ENCODE measurements at places on chromosomes 1 and 21.

DNA sequence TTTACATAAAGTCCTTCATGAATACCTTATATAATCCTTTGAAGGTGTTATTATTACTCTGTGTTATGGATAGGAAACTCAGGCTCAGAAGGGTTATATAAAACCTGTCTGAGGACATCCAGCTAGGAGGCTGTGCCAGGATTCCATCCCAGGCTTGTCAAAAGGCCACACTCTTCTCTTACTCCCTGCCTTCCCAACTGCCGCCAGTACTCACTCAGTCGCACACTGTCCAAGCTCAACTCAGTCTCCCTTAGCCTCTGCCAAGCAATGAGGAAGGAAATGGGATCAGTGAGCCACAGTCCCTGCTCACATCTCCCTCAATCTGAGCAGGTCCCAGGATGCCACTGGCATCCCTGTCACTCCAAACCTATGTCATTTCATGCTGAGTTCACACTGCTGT lies 94.4 kb downstream of the NAV1 start:
- H3K4me3 ChIP-seq: no peak overlapping the region
- no peak overlapping the region for H3K27ac ChIP-seq
- H3K4me1 ChIP-seq: peaks cover 22% of the 10 kb centered on the region

DNA sequence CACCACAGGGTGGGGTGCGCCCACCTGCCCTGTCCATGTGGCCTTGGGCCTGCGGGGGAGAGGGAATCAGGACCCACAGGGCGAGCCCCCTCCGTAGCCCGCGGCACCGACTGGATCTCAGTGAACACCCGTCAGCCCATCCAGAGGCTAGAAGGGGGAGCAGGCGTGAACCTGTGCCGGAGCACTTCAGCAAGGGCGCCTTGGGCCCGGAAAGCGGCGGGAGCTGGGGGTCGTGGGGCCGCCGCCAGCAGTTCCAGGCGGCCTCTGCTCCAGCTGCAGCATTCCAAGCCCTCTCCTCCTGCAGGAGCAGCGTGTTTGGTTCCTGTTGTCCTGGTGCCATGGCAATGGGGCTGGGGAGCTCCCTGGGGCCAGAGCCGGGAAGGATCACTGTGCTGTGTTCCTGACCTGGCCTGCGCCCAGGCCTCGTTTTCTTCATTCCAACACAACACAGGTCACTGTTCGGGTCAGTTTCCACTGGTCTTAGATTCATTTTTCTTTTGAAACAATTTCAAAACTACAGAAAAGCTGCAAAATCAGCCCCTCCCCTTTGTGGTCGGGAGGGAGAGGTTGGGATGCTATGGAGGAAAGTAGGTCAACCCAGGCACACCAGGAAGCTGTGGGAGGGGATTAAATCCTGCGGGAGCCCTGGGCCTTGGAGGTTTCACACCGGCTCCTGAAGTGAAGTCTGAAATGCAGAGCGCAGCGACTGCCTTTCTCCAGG lies 18.8 kb downstream of the SLX9 start:
- H3K27me3 ChIP-seq: no peaks in the 10 kb centered on the region
- no peak overlapping the region for H3K4me3 ChIP-seq
- H3K27ac ChIP-seq: peak overlapping the region; percentile 31
- H3K36me3 ChIP-seq: peaks cover 81% of the 10 kb centered on the region
- peaks cover 30% of the 10 kb centered on the region for H3K4me1 ChIP-seq

GRCh38 chr1:55572878-55573734 lies 357.9 kb upstream of the USP24 start:
- no peak overlapping the region for H3K27ac ChIP-seq
- no peaks in the 10 kb centered on the region for H3K27me3 ChIP-seq
- H3K4me1 ChIP-seq: peaks cover 5% of the 10 kb centered on the region
- H3K4me3 ChIP-seq: no peak overlapping the region

GRCh38 chr1:62484824-62485468 lies 48.1 kb downstream of the USP1 start:
- no peak overlapping the region for H3K4me3 ChIP-seq
- DNase-seq: no peak
- H3K27me3 ChIP-seq: no peaks in the 10 kb centered on the region
- no peak overlapping the region for H3K27ac ChIP-seq

DNA sequence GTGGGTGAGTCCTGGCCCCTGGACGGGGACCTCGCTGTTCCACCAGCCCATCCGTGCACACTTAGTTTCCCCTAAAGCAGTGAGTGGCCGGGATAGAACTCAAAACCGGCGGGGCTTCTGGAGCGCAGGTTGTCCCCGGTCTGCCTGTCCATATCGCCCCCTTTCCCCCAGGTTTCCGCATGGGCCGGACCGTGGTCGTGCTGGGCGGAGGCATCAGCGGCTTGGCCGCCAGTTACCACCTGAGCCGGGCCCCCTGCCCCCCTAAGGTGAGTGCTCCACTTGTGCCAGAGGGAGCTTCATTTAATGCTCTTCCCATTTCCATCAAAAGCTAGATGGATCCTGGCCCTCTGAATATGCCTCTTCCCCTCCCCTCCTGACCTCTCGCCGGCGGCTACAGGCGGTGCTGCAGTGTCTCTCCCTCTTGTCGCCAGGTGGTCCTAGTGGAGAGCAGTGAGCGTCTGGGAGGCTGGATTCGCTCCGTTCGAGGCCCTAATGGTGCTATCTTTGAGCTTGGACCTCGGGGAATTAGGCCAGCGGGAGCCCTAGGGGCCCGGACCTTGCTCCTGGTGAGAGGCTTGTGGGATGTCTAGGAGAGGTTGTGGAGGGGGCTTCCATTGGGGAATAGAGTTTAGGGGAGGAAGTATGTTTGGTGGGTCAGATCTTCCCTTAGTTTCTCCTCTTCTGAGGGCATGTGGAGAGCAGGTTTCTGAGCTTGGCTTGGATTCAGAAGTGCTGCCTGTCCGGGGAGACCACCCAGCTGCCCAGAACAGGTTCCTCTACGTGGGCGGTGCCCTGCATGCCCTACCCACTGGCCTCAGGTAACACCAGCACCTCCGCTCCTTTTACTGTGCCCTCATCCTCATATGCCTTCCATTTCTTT lies 683 bp downstream of the PPOX start:
- H3K27ac ChIP-seq: peak overlapping the region; percentile 94
- DNase-seq: no peak
- peak overlapping the region; percentile 66 for H3K4me3 ChIP-seq
- H3K36me3 ChIP-seq: peaks cover 20% of the 10 kb centered on the region
- H3K4me1 ChIP-seq: peaks cover 22% of the 10 kb centered on the region

GRCh38 chr1:12251442-12251841 lies 21.6 kb downstream of the VPS13D start:
- DNase-seq: no peak
- no peak overlapping the region for H3K4me3 ChIP-seq
- peaks cover 10% of the 10 kb centered on the region for H3K4me1 ChIP-seq
- H3K27me3 ChIP-seq: no peaks in the 10 kb centered on the region
- H3K27ac ChIP-seq: no peak overlapping the region

GRCh38 chr1:67816095-67816475 lies 17.2 kb downstream of the GNG12 start:
- no peaks in the 10 kb centered on the region for H3K27me3 ChIP-seq
- no peak overlapping the region for H3K4me3 ChIP-seq
- no peak for DNase-seq
- H3K27ac ChIP-seq: peak overlapping the region; percentile 73
- H3K36me3 ChIP-seq: no peaks in the 10 kb centered on the region

DNA sequence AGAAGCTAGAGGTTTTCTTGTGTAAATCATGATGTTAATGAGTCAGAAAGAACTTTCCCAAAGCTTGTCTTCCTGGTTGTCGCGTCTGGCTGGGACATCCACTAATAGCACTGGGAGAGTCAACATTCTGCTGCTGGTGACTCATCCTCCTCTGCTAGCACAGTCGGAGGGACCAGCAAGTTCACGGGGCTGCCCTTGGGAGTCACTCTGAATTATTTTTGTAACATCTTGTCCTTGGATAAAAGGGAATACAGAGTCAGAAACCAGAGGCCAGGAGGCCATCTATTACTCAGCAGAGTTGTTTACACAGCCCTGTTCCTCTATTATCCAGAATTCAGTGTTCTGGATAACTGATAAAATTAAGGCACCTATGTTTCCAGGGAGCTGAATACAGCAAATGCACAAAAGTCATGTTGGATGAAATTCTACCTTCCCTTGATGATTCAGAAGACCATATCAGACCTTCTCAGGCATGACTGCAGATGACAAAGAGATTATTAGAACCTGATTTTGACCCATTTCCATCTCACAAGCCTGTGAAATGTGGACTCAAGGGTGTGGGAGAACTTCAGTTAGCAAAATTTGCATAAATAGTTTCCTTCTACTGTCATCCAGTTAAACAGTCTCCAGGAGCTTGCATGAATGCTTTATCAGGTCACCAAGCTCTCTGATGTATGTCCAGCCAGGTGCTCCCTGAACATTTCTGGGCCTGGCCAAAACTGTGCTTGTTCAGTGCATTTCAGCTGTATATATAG lies 68.1 kb downstream of the JAK1 start:
- no peaks in the 10 kb centered on the region for H3K27me3 ChIP-seq
- DNase-seq: peak; percentile 10
- no peaks in the 10 kb centered on the region for H3K36me3 ChIP-seq
- peak overlapping the region; percentile 81 for H3K27ac ChIP-seq
- peaks cover 72% of the 10 kb centered on the region for H3K4me1 ChIP-seq

- H3K4me1 ChIP-seq: peaks cover 16% of the 10 kb centered on the region
- no peaks in the 10 kb centered on the region for H3K27me3 ChIP-seq
- DNase-seq: no peak
- no peak overlapping the region for H3K4me3 ChIP-seq
- H3K27ac ChIP-seq: peak overlapping the region; percentile 76
Observed at GRCh38 chr1:9465640-9466039, 73.6 kb upstream of the SLC25A33 start.

GRCh38 chr21:34531399-34531798 lies 19.4 kb upstream of the KCNE1 start:
- DNase-seq: no peak
- H3K27ac ChIP-seq: no peak overlapping the region
- H3K4me1 ChIP-seq: peaks cover 8% of the 10 kb centered on the region
- no peaks in the 10 kb centered on the region for H3K36me3 ChIP-seq
- H3K27me3 ChIP-seq: no peaks in the 10 kb centered on the region

- H3K27me3 ChIP-seq: no peaks in the 10 kb centered on the region
- no peaks in the 10 kb centered on the region for H3K36me3 ChIP-seq
- H3K27ac ChIP-seq: no peak overlapping the region
Observed at GRCh38 chr1:84141182-84142003, 2.7 kb upstream of the PRKACB start.

- H3K27ac ChIP-seq: no peak overlapping the region
- no peak for DNase-seq
- no peak overlapping the region for H3K4me3 ChIP-seq
- no peaks in the 10 kb centered on the region for H3K27me3 ChIP-seq
- peaks cover 19% of the 10 kb centered on the region for H3K4me1 ChIP-seq
- H3K36me3 ChIP-seq: no peaks in the 10 kb centered on the region
Observed at GRCh38 chr1:35574655-35575415, 1.7 kb downstream of the TFAP2E start.

GRCh38 chr1:246678816-246679793 lies 45.1 kb upstream of the SCCPDH start:
- DNase-seq: no peak
- peak overlapping the region; percentile 35 for H3K27ac ChIP-seq
- H3K27me3 ChIP-seq: no peaks in the 10 kb centered on the region
- H3K4me1 ChIP-seq: peaks cover 13% of the 10 kb centered on the region
- H3K4me3 ChIP-seq: no peak overlapping the region
- H3K36me3 ChIP-seq: no peaks in the 10 kb centered on the region

- H3K27me3 ChIP-seq: no peaks in the 10 kb centered on the region
- no peak overlapping the region for H3K4me3 ChIP-seq
- DNase-seq: no peak
- peaks cover 55% of the 10 kb centered on the region for H3K4me1 ChIP-seq
- H3K27ac ChIP-seq: no peak overlapping the region
Observed at GRCh38 chr1:220526294-220526693, 1.6 kb upstream of the MARK1 start.

Data from esophagus squamous epithelium (tissue), 5 donors.